SW 1271 (cell line): ENCODE measurements at places on chromosomes 13 and 19.

DNA sequence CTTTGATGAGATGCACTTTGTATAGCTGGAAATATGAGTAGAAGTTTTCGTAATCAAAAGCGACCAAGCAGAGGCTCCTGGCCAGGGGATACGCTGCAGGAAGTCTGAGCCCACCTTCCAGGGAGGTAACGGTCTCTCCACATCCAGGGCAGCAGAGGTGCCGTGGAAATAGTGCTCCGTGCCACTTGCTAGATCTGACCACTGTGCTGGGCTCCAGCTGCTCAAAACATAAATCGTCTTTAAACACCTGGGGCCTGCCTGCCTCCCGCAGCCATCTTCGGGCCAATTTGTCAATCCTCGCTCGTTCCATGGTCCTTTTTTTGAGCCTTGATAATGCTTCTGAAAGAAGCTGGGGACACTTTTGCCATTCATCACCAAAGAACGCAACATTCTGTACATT lies 445.0 kb downstream of the ZNF536 start:
- no peak for DNase-seq

DNA sequence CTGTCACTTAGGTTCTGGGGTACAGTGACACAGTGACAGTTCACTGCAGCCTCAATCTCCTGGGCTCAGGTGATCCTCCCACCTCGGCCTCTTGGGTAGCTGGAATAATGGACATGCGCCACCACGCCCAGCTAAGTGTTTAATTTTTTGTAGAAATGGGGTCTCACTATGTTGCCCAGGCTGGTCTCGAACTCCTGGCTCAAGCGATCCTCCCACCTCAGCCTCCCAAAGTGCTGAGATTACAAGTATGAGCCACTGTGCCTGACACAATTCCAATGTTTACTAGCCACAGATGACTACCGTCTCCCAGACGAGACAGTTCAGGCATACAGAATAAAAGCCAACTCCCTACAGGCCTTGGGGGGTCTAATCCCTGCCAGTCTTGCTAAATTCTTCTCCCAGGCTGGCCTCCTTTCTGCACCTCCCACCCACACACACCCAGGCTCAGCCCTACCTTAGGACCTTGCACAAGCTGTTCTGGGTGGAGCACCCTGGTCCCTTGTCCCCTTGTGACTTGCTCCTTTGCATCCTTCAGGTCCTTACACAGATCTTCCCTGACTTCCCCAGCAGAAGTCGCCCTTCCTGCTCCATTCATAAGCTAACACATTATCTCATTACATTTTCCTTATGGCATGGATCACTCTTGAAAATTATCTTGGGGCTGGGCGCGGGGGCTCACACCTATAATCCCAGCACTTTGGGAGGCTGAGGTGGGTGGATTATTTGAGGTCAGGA lies 106.4 kb downstream of the INSR start:
- DNase-seq: no peak

- DNase-seq: no peak
Measured at GRCh38 chr19:30604657-30605056, 232.5 kb downstream of the ZNF536 start.

DNA sequence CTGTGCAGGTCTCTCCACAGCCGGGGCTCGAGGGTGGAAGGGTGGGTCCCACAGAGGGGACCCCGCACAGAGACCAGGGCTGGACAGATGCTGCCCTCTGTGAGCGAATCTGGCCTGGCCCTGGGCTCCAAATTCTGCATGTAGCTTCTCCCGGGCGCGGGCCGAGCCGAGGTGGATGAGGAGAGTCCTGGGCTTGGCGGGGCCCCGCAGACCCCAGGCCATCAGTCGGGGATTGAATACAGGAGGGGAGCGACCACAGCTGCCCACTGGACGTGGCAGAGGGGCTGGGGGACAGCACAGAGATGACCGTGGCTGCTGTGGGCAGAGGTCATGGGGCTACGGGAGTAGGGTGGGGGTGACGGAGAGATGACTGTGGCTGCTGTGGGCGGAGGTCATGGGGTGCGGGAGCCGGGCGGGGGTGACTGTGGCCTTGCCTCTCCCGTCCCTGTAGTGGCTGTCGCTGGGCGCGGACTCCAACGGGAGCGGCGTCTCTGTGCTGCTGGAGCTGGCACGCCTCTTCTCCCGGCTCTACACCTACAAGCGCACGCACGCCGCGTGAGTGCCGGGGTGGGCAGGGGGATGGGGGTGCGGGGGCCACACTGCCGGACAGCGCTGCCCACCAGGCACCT lies 15.5 kb downstream of the NCLN start:
- no peak for DNase-seq

DNA sequence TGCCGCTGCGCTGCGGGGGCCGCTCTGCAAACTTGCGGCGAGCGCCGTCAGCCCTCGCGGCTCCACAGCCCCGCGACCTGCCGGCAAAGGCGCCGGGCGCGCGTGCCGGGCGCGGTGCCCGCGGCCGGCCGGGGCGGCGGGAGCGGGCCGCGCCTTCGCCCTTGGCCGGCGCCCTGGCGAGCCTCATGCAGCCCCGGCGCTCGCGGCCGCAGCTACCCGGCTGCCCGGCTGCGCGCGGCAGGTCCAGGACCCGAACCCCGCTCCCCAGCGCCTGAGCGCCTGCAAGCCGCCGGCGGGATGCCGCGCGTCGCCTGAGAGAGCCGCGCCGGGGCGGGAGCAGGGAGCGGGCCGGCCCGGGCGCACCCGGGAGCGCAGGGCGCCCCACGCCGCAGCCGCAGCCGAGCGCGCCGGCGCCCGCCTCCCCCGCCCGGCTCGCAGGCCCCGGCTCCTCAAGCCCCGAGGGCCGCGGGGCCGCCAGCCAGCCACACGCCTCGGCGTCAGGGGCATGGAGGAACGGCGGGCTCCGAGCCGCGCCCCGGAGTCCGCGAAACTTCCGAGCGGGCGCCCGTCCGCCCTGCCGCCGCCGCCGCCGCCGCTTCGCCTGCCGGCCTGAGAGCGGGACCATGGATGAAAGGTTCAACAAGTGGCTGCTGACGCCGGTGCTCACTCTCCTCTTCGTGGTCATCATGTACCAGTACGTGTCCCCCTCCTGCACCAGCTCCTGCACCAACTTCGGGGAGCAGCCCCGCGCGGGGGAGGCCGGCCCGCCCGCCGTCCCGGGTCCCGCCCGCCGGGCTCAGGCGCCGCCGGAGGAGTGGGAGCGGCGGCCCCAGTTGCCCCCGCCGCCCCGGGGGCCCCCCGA lies 564 bp downstream of the HS6ST3 start:
- no peak for DNase-seq

DNA sequence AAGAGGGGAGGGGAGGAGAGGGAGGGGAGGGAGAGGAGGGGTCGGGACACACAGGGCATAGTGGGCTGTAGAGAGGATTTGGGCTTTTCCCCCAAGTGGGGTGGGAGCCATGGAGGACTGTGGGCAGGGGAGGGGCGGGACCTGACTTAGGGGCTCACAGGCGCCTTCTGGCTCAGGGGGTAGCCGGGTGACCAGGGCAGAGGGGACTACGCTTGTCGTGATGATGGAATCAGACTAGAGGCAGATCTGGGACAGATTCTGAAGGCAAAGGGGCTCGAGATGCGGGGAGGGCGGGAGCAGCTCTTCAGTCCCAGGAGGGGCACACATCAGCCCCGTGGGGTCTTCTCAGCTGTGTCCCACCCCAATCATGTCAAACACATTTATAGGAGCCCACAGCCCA lies 13.5 kb downstream of the NDUFA11 start:
- no peak for DNase-seq

DNA sequence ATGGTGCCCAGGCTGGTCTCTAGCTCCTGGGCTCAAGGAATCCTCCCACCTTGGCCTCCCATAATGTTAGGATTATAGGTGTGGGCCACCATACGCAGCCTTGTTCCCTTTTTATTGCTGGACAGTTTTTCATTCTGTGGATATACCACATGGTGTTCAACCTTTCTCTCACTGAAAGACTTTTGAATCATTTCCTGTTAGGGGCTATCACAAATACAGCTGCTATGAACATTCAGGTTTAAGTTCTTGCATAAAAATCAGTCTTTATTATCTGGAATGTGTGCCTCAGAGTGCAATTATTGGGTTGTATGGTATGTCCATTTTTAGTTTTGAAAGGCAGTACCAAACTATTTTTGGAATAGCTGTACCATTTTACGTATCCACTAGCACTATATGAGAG lies 647.2 kb downstream of the LIG4 start:
- no peak for DNase-seq

- DNase-seq: no peak
Measured at GRCh38 chr13:71624653-71625600, 242.1 kb downstream of the DACH1 start.

DNA sequence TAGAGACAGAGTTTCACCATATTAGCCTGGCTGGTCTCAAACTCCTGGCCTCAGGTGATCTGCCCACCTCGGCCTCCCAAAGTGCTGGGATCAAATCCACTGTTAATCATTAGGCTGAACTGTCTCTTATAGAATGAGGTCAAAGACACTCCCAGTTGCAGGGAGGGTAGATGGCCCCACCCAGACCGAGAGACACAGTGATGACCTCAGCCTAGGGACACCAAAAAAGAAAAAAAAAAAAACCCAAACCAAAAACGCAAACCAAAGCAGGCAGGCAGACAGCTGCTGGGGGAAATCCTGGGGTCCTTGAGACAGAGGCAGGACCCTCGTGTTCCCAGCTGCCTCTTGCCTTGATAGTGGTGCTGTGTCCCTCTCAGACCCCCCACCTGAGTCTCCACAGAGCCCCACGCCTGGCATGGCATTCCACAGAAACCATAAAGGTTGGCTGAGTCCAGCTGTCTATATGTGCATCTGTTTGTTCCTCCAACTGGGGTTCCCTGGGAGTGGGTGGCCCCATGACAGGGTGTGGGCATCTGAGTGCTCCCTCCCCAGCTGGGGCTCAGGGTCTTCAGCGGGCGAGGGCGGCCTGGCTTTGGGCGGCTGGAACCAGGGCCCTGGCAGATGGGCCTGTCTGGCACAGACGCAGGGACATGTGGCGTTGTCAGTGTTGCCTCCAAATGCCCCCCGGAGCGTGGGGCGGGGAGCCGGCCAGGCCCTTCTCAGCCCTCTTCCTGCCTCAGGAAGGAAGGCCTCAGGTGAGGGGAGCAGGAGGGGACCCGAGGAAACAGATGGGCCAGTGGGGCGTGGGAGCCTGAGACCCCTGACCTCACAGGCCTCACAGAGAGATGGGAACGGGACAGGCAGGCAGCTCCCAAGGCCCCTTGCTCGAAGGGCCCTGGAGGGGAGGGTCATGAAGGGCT lies 5.2 kb downstream of the DAND5 start:
- DNase-seq: no peak

GRCh38 chr19:2992958-2993357 lies 15.6 kb downstream of the TLE6 start:
- no peak for DNase-seq
